ENCODE measurements at places on chromosomes 2 and 18.
A peak's percentile ranks its signal among the peaks of the same experiment; 100 is the strongest.

DNA sequence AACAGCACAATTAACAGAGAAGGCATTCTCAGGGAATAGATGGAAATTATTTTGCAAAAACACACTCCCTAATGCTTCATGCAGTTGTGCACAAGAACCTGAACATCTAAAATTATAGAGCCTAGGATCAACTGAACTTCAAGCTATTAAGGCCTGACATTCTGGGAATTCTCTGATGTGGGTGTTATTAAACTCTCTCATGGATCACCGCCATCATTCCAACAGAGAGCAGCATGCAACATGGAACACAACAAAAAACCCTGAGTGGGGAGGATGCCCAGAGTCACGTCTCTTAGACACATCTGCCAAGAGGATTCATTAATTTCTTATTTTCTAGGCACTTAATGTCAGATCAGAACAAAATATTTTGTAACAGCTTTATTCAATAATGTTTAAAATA lies 543.8 kb downstream of the ERBB4 start:
- DNase-seq = no peak

- peak; percentile 89 for DNase-seq
Measured at GRCh38 chr18:63155169-63155852, 164.3 kb downstream of the BCL2 start.

DNA sequence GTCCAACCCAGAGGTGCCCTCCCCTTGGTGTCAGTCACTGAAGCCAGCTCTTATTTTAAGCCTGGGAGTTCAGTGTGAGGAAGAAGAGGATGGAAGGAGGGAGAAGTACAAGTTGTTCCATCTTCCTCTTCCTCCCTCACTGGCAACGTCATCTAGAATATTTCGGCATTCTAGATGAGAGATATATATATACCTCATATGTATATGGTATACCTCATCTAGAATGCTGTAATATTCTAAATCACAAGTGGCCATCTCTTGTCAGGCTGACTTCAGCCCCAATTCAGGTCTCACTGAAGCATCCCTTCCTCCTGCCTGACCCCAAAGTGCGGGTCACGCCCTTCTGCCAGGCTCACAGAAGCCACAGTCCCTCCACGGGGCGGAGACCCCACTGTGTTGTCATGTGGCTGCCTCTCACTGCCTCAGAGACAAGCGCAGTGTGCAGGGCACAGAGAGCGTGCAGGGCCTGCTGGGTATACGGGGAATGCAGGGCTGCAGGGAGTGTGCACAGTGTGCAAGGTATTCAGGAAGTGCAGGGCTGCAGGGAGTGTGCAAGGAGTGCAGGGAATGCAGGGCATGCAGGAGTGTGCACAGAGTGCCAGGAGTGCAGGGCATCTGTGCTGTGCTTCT lies 32.8 kb upstream of the B3GNT7 start:
- no peak for DNase-seq

DNA sequence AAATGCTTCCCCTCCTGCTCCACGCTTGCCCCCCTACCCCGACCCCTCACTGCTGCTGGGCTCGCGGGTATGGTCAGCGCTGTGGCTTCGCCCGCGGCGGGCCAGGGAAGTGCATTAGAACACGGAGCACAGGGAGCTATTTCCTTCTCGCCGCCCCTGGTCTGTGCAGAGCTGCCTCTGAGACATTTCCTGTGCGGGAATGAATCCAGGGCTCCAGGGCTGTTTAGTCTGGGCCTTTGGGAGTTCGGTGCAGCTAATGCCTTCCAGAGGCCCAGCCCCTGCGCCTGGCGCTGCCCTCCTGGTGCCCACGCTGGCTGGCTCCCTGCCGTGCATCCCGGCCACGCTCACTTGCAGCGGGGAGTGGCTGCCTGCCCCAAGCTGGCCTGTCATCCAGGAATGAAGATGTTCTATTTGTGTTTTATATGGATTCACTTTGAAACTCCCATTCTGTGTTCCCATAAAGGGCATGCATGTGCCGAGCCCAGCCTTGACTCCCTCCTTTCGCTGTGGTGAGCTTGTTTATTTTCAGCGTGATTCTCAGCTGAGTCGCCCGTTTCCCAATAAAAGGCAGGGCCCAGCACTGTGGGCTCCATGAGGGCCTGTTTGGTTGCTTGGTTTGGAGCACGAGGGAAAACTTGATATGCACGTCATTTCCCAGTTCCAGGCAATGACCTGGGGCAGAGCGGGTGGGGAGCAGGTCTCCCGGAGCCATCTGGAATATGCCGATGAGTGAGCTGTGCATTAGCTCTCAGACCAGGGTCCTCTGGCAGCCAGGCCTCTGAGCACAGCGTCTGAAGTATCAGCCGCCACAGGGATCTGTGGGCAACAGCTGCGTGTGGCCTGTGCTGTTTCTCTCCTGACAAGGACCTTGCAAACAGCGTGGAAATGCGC lies 42.7 kb downstream of the SH3RF3 start:
- DNase-seq = no peak

- DNase-seq = no peak
Measured at GRCh38 chr2:186572705-186573104, 17.2 kb upstream of the ITGAV start.

DNA sequence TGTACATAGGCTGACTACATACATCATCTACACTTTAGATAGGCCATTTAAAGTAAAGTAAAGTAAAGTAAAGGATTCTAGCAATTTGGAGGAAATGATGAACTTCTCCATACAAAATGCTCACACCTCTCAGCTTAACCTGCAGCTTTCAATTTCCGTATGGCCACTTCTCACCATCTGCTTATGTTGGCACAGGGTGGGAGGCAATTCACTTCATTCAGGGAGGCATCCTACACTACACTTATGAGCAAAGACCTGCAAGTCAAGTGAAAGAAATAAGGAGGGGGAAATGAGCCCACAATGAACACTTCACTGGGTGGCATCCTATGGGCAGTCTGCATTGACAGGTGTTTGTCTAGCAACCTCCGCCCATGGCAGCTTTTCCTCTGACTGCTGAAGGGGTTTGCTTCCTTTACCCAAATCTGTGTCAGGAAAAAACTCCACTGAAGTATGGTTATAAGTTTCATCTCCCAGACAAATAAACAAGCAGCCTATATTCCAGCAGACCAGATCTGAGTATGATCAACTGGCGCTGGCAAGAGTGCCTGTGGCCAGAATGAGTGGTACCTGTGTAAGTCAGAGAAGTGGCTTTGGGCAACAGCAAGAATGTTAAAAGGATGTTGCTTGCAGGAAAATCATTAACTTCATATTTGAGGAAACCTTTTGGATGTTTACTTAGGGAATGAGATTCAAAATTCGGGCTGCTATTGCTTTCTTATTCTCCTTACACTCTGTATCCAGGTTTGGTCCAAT lies 449.1 kb downstream of the TGIF1 start:
- DNase-seq = no peak

- DNase-seq = no peak
Measured at GRCh38 chr2:61181382-61182058, 19.5 kb downstream of the C2orf74 start.

DNA sequence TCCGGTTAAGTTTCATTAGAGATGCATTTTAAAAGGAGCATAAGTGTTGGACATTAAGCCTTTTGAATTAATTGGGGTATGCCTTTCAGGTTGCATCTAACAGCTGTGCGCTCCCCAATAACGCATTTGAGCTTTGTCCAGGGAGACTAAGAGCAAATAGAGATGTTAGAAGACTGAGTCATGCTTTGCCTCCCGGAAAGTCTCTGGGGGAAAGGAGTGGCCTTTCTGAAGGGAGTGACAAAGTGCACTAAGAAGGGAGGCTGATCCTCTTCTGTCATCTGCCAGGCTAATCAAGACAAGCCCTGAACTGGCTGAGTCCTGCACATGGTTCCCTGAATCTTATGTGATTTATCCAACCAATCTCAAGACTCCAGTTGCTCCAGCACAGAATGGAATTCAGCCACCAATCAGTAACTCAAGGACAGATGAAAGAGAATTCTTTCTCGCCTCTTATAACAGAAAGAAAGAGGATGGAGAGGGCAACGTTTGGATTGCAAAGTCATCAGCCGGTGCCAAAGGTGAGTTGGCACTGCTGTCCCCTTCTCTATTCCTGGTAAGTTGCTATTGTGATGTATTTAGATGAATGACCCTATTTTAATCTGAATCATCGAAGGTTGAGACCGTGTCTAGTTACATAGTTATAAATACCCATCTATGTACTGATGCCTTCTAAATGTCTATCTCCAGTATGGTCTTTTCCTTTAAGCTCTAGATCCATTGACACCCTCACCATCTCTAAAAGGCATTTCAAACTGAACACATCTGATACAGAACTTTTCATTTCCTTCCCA lies 12.1 kb downstream of the TTL start:
- no peak for DNase-seq

DNA sequence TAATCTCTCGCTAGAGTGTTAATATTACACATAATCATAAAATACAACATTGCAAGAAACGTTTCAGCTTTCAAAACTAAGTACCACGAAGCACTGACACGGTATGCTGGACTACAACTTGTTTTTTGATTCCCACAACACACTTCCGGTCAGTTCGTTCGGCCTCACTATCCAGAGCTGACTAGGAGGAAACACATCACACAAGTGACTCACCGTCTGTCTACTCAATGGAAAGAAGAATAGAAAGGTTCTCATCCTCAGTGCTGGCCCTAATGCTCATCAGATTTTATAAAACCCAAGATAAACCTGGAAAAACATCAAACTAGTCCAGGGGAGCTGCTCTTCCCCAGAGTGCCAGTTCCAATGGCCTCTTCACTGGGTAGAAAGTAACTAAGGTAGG lies 42.9 kb downstream of the ZNF385B start:
- no peak for DNase-seq

DNA sequence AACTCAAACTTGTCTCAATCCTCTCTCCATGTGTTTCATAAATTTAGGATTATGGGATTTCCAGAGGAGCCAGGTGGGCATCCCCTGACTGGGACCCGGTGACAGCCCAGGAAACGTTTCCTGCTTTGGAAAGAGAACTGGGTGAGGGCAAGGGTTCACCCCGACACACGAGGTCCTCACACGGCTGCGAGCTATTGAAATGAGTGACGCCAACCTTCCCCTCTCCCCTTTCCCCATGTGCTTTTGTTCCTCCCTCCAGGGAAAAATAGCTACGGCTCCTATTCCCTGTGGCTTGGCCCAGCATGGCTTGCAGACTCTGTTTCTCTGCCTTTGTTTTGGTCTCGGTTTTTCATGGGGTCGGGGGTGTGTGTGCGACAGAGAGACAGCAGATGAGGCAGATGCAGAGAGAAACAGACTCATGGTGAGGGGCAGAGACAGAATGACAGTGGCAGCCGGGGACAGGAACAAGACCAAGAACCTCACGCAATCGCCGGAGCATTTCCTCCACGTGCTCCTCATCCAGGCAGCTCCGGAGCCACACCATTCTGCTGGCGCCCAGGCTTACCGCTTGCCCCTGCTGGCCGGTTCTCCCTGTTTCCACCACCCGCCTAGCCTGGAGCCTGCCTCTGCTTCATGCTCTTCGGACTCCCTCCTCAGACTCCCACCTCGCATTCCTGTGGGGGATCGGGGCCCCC lies 238.5 kb downstream of the DYSF start:
- DNase-seq = no peak

GRCh38 chr2:120820953-120821279 lies 85.2 kb downstream of the GLI2 start:
- no peak for DNase-seq

DNA sequence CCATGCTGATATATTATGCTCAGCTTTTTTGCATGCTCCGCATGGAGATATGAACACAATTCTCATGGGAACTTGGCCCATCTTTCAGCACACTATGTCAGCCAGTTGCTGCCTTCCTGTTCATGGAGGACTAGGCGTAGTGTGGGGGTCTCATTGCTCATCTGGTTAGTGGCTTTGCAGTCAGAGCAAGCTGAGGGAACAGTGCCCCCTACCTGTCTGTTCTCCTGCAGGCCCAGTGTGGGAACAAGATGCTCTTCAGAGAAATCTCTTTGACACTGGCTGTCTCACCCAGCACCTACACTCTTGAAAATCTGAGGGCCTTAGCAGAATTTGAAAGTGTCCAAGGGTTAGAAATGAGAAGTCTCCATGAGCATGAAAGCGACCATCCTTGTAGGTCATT lies 47.1 kb downstream of the SPTBN1 start:
- DNase-seq = peak; percentile 56

DNA sequence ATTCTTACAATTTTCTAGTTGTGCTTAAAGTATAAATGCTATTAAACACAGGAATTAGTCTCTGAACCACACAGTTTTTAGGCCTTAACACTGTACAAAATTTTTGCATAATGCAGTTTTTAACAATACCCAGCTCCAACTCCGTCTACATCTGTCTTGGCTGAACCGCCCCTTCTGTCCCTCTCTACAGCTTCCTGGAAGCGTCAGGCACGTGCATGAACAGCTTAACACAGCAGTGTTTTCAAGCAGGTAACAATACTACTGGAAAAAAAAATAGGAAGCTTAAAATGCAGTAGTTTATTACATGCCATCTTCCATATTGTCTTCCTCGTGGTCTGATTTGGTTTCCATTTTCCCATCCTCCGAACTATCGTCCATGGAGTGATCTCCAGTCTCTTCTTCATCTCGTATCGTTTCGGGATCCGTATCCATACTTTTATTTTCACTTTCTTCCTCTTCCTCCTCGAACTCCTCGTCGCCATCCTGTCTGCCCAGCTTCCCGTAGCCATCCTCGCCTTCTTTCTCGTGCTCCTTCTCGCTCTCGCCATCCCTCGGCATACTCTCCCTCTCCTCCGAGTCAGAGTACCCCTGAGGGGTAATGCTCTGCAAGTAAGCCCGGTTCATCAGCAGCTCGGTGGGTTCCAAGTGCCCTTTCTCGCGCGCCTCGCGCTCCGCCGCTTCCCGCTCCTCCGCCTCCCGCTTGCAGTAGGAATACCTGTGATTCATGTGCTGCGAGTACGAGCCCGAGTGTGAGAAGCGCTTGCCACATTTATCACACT lies 130.6 kb downstream of the ZEB2 start:
- no peak for DNase-seq

- no peak for DNase-seq
Measured at GRCh38 chr2:96195410-96196066, 13.1 kb downstream of the STARD7 start.

DNA sequence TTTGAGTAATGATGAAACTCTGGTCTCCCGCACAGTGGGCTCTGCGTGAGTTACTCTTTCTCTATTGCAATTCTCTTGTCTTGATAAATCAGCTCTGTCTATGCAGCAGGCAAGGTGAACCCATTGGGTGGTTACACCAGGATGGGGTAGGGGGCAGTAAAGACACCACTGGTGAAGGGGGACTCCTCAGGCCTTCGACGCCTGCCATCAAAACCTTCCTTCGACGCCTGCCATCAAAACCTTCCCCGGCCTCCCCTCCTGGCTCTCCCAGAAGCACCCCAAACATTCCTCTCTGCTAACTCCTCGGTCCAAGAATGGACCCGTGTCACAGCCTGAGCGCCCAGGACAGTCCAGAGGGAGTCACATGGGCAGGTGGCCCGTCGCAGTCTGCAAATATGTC lies 4.8 kb upstream of the STARD7 start:
- no peak for DNase-seq

GRCh38 chr2:117953231-117953630 lies 60.6 kb downstream of the CCDC93 start:
- DNase-seq = no peak

- no peak for DNase-seq
Measured at GRCh38 chr2:71880846-71881610, 266.6 kb downstream of the CYP26B1 start.

- DNase-seq = no peak
Measured at GRCh38 chr18:46577546-46577945, 79.5 kb downstream of the LOXHD1 start.

Measured in activated naive CD4-positive, alpha-beta T cell treated with anti-CD3 and anti-CD28 coated beads, Interleukin-2, amount 10 ng/mL, durations not matched to agents 7 days and 5 days (primary cell).